Right lobe of liver (tissue), 6 donors: ENCODE measurements at places on chromosomes 1 and 21. TPM values are rescaled to one million over a fixed set of nuclear protein-coding genes. Genes with fewer than 3 reads are reported as not detected.

DNA sequence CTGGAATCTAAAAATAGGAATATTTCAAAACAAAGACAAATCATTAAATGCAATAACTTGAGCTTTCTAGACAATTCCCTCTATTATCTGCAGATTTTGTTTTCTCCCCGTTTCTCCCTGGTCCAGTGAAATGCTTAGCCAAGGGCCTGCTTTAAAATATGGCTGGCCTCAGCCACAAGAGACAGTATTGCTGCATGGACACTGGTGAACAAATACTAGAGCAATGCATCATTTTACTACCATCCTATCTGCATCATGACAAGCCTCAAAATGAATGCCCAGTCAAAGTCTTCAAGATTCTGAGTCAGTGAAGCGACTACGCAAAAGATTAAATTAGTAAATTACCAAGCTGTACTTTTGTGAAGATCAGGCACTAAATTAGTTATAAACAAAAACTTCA, 80.5 kb downstream of the ENAH start:
- no peak for DNase-seq

- no peak for DNase-seq
Observed at GRCh38 chr21:21750124-21750825, 752.1 kb downstream of the NCAM2 start.

- DNase-seq, result no peak
Observed at GRCh38 chr1:28510970-28511440, 5.2 kb downstream of the RCC1 start.

DNA sequence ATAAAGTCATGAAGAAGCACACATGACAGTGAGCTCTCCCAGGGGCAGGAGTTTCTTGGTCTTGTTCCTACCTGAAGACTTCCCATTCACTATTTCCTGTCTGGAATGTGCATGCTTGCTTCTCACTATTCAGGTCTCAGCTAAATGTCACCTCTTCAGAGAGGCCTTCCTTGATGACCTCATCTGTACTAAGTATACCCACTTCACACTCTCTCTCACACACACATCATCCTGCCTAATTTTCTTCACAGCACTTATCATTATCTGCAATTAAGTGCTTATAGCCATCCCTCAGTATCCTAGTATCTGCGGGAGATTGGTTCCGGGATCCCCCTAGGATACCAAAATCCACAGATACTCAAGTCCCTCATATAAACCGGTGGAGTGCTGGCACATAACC, 146.4 kb upstream of the IVNS1ABP start:
- no peak for DNase-seq

- no peak for DNase-seq
Observed at GRCh38 chr1:174746024-174746808, 253.5 kb upstream of the CACYBP start.

DNA sequence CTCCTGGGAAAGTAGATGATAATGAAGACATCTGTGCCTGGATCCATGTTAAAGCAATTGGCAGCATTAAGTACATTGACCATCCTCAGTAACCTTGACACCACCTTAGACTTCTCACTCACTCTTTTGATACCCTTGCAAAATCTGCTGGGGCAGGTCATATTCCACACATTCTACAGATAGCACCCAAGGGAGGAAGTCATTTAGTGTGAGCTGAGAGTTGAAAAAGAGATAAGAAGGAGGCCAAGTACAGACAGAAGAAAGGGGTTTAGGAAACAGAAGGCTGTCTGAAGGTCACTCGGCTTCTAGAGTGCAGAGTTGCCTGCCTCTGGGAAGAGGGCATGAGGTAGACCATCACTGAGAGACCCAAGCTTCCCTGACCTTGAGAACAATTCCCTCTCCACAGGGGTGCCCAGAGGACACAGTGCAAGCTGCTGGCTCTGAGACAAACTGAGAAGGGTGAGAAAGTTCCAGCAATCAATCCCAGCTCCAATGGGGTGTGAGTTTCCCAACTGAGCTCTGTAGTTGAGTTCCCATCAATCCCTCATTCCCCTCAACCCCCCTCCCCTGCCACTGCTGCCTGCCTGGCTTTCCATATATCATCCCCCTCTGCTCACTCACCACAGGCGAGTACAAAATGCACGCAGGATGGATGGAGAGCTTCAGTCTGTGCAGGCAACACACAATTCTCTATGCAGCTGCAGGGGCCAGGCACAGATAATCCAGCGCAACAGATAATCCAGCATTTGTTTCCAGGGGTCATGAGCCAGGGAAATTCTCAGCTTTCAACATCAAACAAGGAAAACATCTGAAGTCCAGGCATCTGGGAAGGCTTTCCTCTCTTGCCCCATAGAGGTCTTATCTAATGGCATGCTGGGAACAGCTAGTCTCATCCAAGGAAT, 7.4 kb upstream of the MOB3C start:
- DNase-seq, result no peak

DNA sequence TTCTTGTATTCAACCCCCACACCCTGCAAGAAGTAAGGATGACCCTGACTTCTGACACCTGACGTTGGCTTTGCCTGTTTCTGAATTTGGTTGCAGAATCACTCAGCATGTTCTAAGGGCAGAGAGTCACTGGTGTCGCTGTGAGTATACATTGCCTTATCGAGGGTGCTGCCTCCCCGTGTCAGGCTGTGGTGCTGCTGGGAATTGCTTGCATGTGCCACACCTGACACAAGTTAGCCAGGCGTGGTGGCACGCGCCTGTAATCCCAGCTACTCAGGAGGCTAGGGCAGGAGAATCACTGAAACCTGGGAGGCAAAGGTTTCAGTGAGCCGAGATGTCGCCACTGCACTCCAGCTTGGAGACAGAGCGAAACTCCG, 45.9 kb downstream of the WDR4 start:
- no peak for DNase-seq

DNA sequence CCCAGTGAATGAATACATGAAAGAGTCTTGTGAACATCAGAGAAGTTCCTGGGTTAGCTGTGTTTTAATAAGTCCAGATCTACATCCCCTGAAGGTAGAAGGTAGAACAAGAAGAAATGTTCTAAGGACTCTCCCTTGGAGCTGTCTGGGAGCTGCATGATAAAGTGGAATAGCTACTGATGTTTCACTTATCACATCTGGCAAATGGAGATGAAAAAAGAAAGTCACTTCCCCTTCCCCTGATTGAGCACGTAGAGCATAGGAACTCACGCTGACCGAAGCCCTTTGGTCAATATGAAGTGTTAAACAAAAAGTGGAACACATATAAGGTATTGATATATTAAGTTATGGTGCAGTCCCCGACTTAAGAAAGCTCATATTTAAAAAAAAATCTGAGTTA, 53.2 kb upstream of the PARP1 start:
- no peak for DNase-seq

DNA sequence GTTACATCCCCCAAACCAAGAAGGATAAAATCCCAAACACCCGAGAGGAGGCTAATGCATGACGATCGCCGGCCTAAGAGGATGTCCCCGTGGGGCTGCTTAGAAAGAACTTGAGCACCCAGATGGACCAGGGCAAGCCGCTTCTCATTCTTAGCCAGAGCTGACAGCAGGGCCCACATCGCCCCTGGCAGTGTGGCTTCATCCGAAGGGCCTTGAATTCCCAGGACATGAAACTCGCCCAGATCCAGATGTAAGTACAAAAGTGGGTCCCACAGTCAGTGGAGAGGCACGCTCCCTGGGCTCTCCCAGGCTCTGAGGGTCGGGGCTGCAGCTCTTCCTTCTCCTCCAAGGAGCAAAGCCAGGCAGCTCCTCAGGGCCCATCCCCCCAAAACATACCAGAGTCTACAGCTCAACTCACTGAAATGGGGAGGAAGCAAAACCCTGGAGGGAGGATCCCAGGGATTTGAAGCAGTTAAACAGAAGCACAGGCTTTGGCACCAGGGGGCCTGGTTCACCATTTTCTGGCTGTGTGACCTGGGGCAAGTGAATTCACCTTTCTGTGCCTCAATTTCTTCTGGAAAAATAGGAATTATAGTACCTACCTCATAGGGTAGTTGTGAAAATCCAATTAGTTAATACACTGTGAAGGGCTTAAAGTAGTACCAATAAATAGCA, 85.6 kb downstream of the MAN1C1 start:
- no peak for DNase-seq

The ABCG1 gene
- 4.5 TPM for total RNA-seq

The EPHA2 gene
- 6.0 TPM for total RNA-seq

The ZMYND12 gene
- 2.6 TPM for total RNA-seq
